ENCODE measurements at places on chromosomes 5 and 9.

- DNase-seq: peak; percentile 2
These were observed 2.9 kb upstream of the SLC23A1 start for GRCh38 chr5:139386050-139386438.

DNA sequence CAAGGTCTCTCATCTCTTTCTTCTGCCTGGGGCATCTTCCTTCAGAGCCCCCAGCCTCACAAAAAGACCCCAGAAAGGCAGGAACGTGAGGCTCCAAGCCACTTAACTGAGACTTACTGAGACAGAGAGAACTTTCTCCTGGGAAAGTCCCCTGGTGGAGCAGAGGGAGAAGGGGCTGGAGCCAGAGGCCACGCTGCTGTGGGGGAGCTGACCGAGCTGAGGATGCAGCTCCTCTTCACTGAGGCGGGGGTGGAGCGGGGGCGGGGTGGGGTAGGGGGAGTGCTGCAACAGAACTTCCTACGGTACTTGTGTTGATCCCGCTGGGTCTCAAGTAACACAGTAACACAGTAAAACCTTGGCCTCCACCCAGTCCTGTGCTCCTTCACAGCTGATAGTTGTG lies 204.0 kb downstream of the FSTL4 start:
- no peak for DNase-seq

DNA sequence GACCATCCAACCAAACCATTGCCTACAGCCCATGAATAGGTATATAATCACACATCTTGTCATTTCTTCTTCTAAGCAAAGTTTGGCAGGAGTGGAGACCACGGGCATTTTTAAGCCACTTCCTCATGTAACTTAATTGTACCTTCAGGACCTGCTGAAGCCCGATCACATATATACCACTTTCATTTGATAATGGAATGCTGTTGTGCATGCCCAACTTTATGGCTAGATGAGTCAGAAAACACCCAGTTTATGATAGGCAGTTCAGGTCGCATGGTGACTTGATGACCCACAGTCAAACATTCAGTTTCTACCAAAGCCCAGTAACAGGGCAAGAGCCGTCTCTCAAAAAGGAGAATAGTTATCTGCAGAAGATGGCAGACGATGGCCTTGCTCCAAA lies 2295.0 kb upstream of the ACO1 start:
- DNase-seq: no peak

GRCh38 chr9:137411645-137412380 lies 11.1 kb downstream of the EXD3 start:
- DNase-seq: no peak

GRCh38 chr5:74643111-74643562 lies 2.6 kb upstream of the ENC1 start:
- DNase-seq: no peak

- DNase-seq: no peak
These were observed 563 bp downstream of the SNAPC4 start for GRCh38 chr9:136399176-136400037.

DNA sequence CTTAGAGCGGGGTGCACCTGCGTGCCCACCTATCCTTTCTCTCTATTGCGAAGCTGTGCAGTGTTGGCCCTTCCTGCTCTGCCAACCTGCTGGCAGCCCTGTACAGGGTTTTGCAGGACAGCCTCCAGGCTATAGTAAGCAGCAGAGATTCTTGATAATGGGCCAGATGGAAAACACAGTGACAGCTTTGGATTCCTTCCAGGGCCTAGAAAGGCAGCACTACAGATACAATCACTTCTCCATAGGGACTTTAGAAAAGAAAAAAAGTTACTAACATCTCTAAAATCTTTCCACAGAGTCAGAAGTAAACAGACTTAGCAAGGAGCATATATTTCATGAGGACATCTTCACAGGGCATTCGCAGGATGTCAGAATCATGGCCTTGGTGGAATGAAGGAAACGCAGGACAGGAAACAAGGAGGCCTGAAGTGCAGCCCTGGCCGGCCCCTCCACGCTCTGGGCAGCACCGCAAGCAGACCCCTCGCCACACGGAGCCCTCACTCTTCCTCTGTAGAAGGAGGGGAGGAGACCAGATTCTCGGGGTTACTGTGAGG lies 172.1 kb upstream of the GAS1 start:
- DNase-seq: no peak

DNA sequence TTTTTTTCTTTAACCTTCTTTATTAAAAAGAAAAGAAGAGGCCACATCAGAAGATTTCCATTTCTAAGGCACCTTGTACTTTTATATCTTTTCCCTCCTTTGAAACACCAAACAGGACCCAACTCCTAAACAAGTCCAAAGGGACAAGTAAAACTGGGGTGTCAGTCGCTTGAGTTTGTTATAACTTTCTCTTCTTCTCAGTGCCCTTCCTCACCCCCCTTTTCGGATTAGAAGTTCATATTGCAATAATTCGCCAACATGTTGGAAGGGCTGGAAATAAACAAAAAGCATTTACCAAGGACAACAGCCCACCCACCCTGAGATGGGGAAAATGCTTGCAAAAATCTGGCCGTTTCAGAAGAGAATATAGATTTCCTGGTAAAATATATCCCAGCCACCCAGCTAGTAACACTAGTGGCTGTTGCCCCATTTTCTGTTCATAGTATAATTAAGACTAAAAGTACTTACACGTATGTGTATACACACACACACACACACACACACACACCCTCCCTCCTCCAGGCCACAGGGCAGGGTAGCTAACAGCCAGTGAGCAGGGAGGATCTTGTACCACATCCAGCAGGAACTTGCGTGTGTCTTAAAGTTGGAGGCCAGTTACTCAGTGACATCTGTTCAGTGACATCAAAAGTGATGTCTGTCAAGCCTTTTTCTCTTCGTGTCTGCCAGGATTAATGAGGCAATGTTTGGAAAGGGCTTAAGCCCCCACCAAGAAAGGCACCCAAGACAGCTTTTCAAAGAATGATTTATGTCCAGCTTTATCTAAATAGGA lies 149.1 kb upstream of the KLF4 start:
- no peak for DNase-seq

DNA sequence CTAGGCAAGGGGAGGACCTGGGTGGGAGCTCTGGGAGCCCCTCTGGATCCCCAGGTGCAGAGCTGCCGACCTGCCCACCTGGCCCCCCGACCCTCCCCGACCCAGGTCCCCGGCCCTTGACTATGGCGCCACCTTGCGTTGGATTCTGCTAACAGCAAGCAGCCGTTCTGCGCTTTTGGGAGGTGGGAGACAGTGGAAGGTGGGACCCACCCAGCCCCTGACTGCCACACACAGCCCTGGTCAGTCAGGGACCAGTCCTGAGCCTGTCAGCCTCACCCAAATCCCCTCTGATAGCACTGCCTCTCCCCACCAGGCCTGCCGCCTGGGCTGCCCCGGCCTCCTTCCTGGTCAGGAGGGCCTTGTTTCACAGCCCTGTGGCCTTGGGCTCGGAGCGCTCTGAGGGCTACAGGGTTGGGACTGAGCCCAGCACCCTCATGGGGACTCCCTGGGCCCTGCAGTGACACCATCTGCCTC lies 77.9 kb downstream of the HMCN2 start:
- peak; percentile 49 for DNase-seq

DNA sequence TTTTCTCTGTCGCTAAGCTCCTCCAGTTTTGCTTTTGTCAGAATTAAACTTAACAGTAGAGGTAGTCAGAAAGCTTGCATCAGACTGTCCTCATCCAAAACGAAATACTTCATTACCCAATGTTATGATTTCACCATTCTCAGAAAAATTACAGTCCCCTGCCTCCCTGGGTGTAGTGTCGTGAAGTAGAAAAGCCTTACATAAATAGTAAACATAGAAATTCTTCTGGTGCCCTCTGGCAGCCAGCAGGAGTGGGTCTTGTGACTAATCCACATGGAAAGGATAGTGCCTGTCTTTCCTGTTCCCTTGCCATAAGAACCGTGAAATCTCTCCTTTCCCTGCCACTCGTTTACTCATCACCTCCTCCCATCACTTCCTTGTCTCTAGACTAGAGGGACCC lies 230.6 kb downstream of the GNA14 start:
- no peak for DNase-seq

DNA sequence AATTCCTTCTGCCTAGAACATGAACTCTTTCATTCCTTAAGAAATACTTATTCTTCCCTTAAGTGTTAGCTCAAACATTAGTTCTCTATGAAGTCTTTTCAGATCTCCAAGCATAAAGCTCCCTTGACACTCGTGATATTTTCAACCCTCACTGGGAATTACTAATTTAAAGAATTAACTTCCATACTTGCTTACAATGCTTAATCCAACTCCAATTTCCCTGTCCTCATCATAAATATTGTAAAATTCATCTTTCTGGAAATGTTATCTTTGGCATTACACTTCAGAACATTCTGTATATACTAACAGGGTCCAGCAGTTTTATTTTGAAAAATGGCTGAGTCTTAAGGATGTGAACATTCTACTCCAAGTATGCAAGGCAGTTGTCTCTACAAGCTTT lies 7.2 kb downstream of the STARD4 start:
- no peak for DNase-seq

GRCh38 chr5:10652151-10652550 lies 88.3 kb downstream of the ANKRD33B start:
- DNase-seq: no peak

- no peak for DNase-seq
These were observed 194.6 kb downstream of the MEF2C start for GRCh38 chr5:88688156-88688983.

DNA sequence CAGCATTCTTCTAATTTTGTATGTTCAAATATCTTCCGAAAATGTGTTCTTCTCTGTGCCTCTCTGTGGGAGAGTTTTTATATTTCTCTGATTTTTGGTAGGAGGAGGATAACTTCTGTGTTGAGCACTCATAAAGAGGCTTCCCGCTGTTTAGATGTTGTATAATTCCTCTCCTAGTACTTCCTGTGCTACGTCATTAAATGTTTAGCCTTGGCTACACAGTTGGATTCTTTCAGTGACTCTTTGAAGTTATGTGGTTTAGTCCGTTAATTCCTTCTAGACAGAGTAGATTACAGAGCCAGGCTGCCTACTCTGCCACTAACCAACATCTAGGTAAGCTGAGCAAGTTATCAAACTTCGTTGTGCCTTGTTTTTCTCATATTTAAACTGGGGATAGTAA lies 302.6 kb downstream of the OSTF1 start:
- no peak for DNase-seq

DNA sequence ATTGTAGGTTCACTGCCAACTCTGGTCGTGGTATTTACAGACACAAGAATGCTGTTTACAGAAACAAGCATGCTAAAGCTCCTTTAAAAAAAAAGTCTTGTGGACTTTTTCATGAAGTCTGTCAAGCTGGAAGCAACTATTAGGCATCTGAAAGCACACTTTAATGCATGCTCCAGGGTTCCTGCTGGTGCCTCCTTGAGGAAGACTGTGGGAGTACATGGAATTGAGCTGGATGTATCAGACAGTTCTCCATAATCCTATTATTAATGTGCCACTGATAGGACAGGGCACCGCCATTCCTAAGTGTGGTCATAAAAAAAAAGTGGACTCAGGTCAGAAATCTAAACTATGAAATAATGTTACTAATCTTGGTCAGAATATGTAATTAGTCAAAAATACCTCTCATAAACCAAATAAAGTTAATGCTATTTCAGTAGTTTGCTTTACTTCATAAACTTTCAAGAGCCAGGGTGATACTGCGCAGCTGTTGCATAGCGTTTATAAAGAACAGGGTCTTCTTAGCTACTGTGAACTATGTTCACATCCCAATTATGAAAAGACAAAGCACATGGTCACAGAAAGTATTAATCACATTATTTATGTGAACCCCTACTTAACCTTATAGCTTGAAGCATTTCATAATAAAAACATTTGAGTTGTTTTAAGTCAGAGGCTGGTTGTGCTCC lies 390.8 kb upstream of the PTGER4 start:
- DNase-seq: no peak

- DNase-seq: no peak
These were observed 6.1 kb upstream of the MOB3B start for GRCh38 chr9:27535701-27536118.
